ENCODE measurements at places on chromosomes 12 and 14.

- no peak for DNase-seq
These were observed 561.6 kb downstream of the RERGL start for GRCh38 chr12:17528394-17528793.

GRCh38 chr14:93045965-93046704 lies 69.6 kb downstream of the ITPK1 start:
- no peak for DNase-seq

DNA sequence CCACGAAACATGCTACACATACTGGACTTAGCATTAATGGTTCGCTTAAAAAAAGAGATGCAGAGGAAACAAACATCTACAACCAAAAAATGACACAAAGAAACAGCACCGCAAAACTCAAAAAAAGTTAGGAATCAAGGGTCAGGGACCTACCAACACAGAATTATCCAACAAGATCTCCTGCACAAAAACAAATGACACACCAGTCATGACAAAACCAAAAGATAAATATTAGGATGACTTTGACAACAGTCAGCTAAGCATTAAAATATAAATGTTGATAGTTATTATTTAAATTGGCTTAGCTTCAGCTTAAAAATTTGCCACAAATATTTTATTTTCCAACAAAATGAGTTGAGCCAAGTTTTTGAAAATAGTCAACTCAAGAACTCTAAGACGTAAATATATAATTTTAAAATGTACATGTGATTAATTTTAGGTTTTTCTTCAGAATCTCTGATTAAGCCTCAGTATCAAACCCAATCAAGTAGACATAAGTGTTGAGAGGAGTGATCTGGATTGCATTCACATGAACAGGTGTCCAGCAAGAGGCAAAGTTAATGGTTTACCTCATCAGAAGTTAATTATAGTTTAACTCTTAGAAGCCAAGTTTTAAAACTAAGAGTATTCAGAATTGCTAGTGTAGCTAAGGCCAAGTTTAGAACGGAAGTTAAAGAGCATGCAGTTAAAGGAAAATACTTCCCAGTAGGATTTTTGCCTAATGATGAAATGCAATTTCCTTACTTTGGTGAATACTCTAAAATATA lies 79.9 kb downstream of the HEATR5A start:
- no peak for DNase-seq

DNA sequence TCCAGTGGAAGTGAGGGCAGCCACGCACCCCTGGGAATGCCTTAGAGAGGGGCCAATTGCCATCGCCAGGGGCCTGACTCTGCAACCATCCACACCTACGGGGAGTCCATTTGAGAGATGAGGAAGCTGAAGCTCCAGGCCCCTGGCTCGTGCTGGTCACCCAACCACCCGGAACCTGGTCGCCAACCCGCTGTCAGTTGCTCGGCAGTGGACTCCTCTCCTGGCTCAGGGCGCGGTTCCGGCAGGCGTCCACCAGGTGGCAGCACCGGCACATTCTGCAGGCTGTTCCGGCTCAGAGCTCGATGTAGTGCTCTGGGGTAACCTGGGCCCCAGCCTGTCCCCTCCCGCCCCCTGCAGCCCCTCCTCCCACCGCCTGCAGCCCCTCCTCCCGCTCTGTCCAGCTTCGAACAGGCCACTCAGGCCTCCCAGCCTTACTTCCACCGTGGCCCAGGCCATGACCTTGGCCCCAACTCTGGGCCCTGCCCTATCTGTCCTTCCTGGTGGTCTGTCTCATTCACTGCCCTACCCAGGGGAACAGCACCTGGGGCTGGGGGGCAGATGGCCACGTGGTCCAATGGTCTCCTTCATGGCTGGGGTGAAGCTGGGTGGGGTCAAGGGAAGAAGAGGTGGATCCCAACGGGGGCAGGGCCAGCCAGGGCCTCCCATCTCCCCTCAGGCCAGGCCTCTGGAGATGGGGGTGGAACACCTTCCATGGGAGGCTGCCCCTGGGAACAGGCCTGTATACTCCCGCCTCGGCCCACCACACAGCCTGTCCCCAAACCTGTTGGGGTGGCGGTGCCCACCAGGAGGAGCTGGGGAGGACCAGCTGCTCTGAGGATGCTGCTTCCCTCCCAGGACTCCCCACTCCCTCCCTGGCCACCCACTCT lies 15.7 kb downstream of the SIVA1 start:
- peak; percentile 69 for DNase-seq

DNA sequence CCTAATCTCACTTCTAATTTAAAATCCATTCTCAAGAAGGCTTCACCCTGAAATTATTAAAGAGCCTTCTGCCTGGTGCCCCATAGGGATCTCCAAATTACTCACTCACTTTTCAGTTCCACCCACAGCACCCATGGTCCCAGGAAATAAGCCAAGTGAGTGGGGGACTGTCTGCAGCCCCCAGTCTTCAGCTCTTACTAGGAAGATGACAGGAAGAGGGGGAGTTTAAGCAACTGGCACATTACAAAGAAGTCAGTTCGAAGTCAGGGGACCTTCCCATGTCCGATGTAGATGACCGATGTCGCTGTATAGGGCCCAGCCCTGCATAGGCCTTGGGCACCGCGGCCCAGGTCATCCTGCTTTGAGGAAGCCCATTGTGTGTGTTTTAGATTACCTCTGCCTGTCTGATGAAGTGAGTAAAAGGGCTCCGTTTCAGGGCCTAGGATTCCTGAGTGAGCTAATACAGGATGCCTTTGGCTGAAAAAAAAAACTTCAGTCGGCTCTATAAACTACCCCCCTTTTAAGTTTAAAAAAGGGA lies 1.9 kb downstream of the ACTN1 start:
- no peak for DNase-seq

DNA sequence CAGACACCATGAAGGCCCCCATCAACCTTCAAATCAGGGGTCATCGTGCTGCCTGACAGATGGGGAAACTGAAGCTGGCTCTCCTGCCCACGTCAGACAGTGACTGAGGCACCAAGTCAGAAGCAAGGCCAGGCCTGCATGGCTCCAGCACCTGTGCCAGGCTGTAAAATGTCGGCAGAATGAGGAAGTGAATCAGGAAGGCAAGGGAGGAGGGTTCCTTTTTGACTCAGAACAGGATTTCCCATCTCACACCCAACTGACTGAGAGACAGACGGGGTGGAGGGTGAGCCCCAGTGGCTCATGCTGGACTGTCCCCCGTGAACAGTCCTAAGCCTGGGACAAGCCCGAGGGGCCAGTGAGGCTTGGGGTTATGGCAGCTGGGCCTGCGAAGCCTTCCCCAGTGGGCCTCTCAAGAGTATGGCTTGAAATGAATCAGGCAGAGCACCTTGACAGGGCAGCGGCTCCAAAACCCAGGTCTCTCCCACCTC lies 20.9 kb downstream of the SYNE3 start:
- no peak for DNase-seq

GRCh38 chr12:117155278-117156060 lies 34.8 kb downstream of the FBXO21 start:
- no peak for DNase-seq

- peak; percentile 28 for DNase-seq
These were observed 60.2 kb upstream of the FERMT2 start for GRCh38 chr14:53011053-53011462.

GRCh38 chr14:52304248-52304904 lies 9.7 kb upstream of the PTGER2 start:
- DNase-seq, result no peak

- no peak for DNase-seq
These were observed 24.7 kb downstream of the SLC7A8 start for GRCh38 chr14:23158779-23159178.

DNA sequence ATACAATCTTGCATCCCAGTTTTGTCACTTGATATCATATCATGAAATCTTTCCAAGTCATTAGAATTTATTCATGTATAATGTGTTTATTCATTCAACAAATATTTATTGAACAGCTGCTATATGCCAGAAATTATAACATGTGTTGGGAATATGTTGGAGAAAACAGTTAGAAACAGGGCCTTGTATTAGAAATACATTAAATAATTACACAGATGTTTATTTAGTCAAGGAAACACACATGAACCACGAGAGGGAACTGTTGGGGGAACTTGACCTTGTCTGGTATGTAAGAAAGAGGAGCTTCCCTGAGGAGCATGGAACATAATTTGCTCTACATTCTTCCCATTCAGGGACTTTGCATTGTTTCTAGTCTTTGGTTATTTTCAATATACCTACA lies 191.7 kb upstream of the FRMD6 start:
- DNase-seq, result no peak

- no peak for DNase-seq
These were observed 39.7 kb downstream of the KRT80 start for GRCh38 chr12:52151837-52152783.

GRCh38 chr12:47296828-47297227 lies 217.1 kb upstream of the AMIGO2 start:
- no peak for DNase-seq

GRCh38 chr12:118219772-118220171 lies 83.8 kb downstream of the PEBP1 start:
- DNase-seq, result no peak

GRCh38 chr14:104782808-104783139 lies 12.8 kb downstream of the AKT1 start:
- DNase-seq, result no peak

DNA sequence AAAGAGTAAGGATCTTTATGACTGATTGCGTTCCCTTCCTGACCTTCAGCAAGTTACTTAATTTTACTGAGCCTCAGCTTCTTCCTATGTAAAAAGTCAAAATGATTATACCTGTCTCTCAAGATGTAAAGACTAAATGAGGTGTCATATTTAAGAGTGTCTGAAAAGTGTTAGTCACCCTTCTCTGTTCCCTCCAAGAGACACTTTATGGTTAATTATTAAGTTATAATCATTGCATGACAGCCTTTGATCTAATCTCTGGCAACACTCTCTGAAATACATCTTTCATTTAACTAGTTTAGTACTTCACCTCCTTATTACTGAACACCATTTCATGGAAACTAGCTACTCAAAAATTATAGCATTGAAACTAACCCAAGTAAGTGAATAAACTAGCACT lies 54.8 kb downstream of the BMAL2 start:
- no peak for DNase-seq

- no peak for DNase-seq
These were observed 191.3 kb upstream of the MYL2 start for GRCh38 chr12:111111681-111112080.

DNA sequence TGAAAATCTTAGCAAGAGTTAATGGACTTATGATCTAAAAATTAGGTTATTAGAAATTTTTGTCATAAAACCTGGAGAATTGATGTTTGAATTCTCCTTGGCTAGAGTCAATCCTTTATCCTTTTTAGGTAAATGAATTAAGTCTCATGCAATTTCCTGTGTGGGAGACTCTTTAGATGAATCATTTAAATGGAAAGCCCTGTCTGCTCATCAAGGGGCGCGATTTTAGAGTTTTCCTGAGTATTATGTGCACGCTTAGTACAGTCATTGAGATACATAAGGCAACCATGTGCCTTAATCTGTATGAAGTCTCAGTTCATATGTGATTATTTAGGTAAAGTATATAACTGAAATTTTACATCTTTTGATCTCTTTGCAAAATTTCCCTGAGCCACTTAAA lies 974.7 kb downstream of the NRXN3 start:
- DNase-seq, result no peak

GRCh38 chr12:19916196-19916753 lies 452.1 kb upstream of the PDE3A start:
- DNase-seq, result no peak

- no peak for DNase-seq
These were observed 39.8 kb downstream of the TRHDE start for GRCh38 chr12:72311946-72312345.

DNA sequence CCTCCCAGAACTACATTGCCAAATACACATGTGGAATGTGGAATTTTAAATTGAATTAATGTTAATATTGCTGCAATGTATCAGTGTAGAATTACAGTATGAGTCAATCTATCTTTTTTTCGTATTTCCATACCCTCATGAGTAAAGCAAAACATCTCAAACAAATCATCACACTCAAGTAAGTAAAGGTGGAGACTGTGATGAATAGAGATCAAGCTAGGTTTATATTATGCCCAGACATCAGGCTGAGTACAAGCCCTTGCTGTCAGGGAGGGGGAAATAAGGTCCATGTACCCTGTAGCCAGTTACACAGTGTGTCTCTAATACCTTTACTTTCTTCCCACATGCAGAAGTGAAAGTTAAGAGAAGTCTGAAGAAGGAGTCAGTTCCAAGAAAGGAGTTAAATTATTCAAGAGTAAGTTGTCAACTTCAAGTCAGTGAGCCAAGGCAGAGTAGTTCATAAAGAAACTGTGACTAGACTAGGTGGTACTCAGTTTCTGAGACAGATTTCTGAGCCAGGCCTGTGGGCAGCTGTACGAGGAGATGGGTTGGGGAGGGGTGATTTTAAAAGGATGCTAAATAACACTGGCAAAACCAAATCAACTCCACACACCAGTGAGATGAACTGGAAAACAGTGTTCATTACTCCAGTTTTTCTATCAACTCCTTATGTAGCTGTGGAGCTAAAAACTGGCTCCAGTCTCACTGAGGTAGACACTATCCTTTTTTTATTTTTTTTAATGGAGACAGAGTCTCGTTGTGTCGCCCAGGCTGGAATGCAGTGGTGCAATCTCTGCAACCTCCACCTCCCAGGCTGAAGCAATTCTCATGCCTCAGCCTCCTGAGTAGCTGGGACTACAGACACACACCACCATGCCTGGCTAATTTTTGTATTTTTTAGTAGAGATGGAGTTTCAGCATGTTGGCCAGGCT lies 23.8 kb upstream of the STK38L start:
- DNase-seq, result no peak

DNA sequence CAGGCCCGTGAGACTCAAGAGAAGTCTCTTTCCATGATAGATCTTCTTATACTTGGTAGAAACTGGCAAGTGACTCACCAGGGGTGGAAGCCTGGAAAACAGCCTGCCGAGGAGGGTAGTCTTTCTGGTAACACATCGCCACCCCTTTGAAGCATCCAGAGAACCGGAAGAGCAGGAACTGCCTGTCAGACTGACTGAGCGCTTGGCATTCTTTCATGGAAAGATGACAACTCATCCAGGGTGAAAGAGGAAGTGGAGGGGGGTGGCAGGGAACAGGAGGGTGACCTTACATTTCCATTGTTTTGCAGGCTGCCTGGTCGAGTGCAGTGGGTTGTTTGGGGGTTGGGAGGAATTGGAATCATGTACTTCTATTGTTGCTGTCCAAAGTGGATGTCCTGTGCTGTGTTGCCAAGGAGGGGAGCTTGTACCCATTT lies 34.5 kb downstream of the PRKCH start:
- no peak for DNase-seq

- DNase-seq, result no peak
These were observed 27.5 kb downstream of the SLC25A29 start for GRCh38 chr14:100278702-100279101.

Measured in anterior cingulate cortex (tissue), 58 donors.